Smooth muscle cell of the brain vasculature (primary cell): ENCODE measurements at places on chromosomes 1 and 21.

DNA sequence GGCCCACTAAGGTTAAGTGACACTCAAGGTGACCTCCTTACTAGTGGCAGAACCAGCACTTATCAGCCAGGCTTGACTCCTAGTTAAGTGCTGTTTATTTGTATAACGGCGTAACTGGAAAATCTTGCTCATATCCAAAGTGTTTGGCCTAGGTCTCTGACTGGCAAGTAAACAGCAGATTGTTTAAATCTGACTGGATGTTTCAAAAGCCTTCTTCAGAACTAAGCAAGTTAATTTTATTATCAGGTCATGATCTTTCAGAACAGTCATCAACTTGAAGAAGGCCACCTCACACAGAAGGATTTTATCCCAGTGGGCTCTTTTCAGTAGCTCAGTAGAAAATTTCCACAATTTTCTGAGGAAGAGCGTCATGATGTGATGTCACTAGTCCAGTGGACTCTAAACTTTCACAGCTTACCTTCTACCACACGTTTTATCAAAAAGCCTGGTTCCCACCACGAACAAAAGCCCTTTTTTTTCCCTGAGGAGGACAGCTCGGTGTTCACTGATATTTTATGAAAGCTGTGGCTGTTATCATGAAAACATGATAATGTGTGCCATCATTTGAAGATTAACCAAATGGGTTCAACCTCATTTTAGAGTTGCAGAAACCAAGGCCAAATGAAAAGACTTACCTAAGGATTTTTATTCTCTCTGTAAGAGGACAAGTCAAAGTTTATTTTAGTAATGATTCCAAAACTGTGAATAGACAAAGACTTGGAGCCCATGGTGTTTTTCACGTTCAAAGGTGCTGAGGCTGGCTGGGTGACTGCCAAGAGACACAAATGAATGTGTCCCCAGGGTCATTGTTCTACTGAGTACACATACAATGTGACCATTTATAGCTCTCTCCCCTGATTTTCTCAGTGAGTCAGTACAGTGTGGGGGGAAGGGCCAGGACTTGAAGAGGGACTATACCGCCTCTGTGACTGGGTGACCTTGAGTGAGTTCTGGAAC, 9.1 kb downstream of the SGIP1 start:
- DNase-seq, result no peak

DNA sequence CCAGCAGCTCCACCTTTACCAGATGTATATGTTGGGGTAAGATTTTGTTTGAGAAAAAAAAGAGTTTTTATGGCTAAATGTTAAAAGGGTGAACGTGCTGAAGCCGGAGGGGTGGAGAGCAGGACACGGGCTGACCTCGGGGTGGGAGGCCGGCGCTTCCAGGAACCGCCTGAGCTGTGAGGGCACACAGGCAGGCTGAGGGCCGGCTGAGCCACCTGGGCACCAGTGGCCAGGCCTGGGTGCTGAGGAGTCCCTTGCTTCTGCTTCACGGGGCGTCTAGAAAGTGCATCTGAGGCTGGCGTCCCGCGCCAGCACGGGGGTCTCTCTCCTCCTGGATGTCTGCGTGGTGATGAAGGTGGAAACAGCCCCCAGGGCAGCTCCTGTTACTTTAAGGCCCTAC, 33.6 kb upstream of the ADARB1 start:
- DNase-seq, result no peak

- no peak for DNase-seq
Measured at GRCh38 chr1:5938101-5938646, 54.1 kb downstream of the NPHP4 start.

DNA sequence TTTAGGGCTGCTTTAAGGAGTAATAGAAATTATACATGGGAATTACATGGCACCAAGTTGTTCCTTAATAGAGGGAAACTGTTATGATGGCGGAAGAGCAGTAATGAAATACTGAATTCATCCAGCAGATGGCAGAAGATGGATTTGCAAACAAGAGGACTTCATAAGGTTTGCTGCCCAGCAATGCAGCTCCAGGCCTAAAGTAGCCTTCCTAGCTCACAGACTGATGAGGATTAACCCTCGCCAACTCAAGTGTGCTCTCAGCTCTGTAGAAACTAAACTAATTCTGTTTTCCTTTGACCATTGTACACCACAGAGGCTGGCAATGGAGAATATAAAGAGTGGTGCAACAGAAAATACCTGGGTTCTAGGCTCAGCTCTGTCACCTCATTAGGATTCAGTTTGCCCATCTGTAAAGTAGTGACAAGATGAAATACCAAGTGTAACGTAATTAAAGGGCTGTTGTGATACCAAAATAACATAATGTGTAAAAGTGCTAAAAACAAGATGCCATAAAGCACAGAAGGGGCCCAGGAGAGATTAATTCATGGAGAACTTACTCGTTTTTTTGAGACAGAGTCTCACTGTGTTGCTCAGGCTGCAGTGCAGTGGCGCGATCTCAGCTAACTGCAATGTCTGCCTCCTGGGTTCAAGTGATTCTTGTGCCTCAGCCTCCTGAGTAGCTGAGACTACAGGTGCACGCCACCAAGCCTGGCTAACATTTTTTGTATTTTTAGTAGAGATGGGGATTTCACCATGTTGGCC, 102.4 kb upstream of the SERBP1 start:
- DNase-seq, result peak; percentile 70

GRCh38 chr1:207962716-207963426, 51.9 kb upstream of the CD34 start:
- no peak for DNase-seq

DNA sequence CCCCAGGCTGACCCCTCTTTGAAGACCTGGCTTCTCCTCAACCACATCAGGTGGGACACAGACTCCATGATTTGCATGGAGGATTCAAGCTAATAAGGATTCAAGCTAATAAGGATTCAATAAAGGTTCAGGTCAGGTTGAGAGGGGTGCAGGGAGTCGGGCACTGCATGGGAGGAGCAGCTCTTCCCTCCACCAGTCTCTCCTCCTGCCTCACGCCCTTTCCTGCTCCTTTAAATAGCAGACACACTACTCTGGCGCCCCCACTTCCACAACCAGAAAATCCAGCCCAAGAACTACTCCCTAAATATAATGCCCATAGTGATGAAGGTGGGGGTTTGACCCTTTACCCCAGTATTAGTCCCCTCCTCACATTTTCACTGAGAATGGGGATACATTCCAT, 7.1 kb downstream of the MEX3A start:
- no peak for DNase-seq

- no peak for DNase-seq
Measured at GRCh38 chr1:17274186-17275170, 25.6 kb downstream of the PADI3 start.

- DNase-seq, result no peak
Measured at GRCh38 chr1:220409771-220410595, 118.0 kb upstream of the MARK1 start.

DNA sequence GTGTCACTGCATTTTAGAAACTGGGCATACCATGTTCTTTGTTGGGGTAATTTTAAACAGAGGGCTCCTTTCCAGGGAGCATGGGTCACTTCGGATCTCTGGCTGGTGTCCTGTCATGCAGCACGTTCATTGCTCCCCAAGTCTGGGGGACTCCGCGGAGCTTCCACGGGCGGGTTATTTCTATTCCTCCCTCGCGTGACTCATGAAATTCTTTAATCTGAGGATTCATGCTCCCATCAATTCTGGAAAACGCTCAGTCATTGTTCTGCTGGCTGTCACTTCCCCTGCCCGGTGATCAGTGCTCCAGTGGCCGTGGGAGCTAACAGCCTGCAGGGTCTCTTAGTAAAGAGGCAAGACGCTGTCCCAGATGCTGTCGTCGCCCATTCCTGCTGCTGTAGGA, 28.1 kb downstream of the CFAP74 start:
- no peak for DNase-seq

- DNase-seq, result no peak
Measured at GRCh38 chr21:45988366-45989347, 7.1 kb downstream of the COL6A1 start.

DNA sequence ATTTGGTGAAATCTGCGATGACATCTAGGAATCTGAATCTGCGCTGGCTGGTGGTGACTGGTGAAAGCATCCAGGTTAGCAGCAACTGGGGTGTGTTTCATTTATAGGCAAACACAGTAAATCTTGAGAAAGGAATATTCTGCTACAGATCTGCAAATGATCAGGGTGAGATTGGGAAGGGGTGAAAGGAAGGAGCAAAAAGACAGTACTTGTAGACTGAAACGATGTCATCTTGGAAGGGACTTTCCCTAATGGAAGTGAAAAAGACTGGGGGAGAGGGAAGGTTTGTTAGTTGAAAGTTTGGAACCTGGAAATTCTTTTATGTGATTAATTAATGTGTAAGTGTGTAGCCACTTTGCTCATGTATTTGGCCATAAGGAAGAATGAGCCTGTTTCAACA, 228.3 kb downstream of the FMN2 start:
- DNase-seq, result no peak
